Foreskin keratinocyte (primary cell): ENCODE measurements at places on chromosomes 7 and 10. TPM values are rescaled to one million over a fixed set of nuclear protein-coding genes. Genes with fewer than 3 reads are reported as not detected.
A peak's percentile ranks its signal among the peaks of the same experiment; 100 is the strongest.

- peak; percentile 21 for DNase-seq
Observed at GRCh38 chr7:107836237-107837144, 33.5 kb upstream of the SLC26A3 start.

DNA sequence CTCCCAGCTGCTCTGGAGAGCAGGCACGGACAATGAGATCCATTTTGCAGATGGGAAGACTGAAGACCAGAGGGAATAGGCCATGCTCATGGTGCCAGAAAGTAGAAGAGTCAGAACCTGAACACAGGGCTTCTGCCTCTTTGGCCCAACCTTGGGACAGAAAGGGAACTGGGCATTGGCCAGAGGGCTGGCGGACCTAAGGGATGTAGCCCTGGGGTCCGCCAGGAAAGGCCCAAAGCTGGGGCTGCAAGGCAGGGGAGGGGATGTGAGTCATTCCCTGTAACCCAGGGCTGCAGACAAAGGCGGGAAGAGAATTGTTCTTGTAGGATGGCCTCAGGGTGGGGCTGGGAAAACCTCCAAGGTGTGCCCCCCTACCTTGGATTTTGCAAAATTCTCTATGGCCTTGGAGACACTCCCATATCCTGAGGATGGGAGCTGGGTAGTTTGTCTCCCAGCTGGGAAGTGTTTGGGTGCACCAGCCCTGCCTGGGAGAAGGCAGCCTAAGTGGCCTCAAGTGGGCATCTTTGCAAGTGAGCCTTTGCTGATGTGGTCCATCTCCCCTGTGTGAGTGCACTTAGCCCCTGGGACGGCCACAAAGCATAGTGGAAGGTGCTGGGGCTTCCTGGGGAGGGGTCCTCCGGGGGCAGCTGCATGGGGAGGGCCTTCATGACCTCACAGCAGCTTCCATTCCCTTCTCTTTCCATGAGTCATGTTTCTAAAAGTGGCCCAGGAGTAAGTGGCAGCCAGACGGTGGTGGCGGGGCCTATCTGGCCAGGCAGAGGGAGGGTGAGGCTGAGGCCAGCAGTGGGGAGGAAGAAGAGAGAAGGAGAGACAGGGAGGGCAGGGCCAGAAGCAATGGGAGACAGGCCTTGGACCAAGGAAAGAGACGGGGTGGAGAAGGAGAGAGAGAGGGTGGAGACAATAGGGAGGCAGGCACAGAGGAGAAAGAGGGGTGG lies 9.2 kb downstream of the AQP1 start:
- no peak for DNase-seq

GRCh38 chr7:51606601-51607154 lies 290.1 kb upstream of the COBL start:
- DNase-seq = no peak

DNA sequence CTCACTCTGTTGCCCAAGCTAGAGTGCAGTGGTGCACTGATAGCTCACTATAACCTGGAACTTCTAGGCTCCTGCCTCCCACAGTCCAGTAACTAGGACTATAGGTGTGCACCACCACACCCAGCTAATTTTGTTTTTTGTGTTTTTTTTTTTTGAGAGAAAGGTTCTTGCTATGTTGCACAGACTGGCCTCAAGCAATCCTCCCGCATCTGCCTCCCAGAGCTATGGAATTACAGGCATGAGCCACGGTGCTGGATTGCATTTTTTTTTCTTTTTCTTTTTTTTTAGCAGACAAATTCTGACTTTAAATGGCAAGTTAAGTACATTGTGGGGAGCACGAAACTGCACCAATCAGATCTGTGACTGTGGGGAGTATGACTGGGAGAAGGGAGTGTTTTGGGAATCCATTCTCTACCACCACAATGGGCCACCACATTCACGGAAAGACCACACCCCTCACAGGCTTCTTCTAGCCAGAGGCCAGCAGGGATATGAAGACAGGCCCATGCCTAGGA lies 58.1 kb upstream of the MSMB start:
- DNase-seq = no peak

DNA sequence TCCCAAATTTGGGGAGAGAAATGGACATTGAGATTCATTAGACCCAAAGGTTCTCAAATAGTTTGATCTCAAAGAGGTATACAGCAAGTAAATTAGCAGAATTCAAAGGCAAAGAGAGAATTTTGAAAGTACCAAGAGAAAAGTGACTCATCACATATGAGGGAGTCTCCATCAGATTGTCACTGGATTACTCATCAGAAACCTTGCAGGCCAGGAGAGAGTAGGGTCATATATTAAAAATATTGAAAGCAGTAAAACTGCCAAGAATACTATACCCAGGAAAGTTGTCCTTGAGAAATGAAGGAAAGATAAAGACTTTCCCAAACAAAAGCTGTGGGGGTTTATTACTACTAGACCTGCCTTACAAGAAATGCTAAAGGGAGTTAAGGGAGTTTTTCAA lies 140.6 kb downstream of the TMEM168 start:
- peak; percentile 49 for DNase-seq

- DNase-seq = no peak
Observed at GRCh38 chr7:25927626-25927978, 224.4 kb upstream of the NFE2L3 start.

DNA sequence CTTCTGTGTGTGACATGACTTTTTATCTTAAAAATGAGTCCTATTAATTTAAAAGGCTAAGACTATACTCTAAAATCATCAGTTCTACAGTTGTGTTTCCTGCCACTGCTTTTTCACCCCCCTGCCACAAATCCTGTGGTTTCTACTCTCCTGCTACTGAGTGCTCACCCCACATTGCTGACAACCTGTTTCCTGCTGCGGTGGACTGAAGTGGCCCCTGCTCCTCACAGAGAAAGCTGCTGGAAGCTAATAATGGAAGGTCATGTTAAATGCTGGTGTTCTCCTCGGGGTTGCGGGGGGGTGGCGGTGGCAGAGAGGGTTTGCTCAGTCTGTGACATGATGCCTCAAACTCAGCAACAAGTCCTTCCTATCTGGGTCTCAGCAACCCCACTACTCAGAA lies 113.2 kb upstream of the INHBA start:
- DNase-seq = no peak

DNA sequence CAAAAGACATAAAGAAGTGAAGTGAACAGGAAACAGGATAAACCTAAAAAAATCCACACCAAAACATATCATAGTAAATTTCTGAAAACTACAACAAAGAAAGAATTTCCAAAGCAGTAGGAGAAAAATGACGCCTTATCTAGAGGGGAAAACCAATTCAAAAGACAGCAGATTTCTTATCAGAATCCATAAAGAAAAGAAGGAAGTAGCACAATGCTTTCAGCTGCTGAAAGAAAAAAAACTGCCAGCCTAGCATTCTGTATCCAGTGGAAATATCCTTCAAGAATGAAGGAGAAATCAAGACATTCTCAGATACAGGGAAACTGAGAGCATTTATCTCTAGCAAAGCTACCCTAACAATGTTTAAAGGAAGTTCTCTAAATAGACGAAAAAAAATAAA lies 37.8 kb downstream of the PDLIM1 start:
- DNase-seq = no peak

GRCh38 chr7:108094933-108095710 lies 35.0 kb downstream of the LAMB4 start:
- peak; percentile 44 for DNase-seq

- no peak for DNase-seq
Observed at GRCh38 chr10:77544617-77545016, 93.0 kb downstream of the KCNMA1 start.

Gene AMPH
- total RNA-seq = not detected in 2 replicates

Gene FAM221A
- 0.31 and 0.67 TPM in 2 replicates for total RNA-seq

Gene TBL2
- 31.0 and 37.7 TPM in 2 replicates for total RNA-seq

Gene TAC1
- not detected in 2 replicates for total RNA-seq

Gene HECW1
- total RNA-seq = not detected in 2 replicates

Gene HPSE2
- not detected in 2 replicates for total RNA-seq

Gene SRGN
- total RNA-seq = 0.10 and 0.11 TPM in 2 replicates
